ENCODE measurements at places on chromosomes 3 and 15.
A peak's percentile ranks its signal among the peaks of the same experiment; 100 is the strongest.

DNA sequence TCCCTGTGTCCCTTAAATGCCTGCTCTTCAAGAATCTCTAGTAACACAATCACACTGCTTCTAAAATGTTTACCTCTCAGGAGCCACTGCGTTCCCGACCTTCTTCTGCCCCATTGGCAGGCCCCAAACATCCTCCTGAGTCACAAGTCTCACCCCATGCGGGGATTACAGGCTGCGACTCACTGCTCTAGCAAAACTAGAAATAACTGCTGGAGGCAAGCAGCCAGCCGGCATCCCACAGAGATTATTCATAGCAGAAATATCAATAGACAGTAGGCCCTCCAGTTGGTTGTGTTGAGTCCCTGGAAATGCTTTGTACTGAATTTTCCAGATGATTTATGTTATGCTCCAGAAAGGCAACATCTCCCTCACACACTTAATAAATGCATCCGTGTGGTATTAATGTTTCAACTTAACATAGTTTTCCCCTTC is 64.8 kb downstream of the RFTN1 start:
- DNase-seq = peak; percentile 98

DNA sequence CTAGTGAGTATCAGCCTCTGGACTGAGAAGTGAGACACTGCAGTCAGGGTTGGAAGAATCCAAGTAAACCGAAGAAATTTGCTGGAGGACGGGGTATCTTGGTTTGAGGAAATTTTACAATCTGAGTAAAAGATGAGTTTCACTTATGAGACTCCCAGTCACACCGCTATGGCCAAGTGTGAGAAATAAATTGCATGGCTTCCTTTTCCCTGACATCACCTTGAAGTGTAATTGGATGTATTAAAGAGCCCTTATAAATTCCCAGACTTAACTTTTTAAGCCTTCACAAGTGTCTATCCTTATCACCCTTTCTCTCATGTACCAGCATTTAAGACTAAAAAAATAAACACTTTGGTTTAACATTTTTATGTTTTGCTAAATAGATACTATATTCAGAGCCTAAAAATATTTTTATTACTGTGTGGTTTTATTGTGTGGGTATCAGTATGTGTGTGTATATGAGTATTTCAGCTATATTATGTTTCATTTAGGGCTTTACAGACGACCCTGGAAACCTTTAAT is 23.8 kb downstream of the USP3 start:
- DNase-seq = no peak

DNA sequence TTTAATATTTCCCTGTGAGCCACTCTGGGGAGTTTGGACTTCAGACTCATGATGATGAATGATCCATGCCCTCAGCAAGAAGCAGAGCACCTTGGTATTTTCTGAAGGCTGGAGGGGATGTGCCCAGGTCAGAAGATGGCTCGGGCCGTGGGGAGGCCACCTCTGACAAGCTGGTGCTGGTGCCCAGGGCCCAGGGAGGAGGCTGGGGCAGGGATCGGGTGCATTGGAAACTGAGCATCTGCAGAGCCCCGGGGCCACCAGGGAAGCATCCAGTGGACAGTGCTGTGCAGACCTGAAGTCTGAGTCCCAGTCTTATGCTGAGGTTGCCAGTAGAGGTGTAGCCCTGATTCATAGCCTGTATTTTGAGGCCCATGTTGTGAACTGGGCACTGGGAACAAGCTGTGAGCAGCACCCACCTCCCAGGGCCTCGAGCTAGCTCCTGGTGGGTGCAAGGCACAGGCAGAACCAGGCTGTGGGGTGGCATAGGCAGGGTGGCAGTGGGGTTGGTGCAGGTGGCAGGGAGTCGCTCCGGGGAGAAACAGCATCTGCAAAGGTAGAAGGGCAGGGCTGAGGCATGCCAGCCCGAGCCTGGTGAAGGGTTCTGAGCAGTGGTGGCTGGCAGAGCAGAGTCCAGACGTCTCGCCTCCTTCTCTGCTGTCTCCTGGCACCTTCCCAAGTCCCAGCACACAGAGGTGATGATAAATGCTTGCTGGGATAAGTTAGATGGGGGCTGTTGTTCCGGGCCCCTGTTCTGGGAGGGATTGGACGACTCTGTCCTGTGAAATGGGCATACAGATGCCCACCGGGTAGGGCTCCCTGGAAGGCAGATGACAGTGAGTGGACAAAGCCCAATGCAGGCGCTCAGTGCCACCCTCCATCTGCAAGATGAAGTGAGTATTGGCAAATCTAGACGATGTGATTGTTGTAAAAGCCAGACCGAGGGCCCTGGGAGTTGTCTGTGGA is 10.6 kb downstream of the DNAJB8 start:
- no peak for DNase-seq

DNA sequence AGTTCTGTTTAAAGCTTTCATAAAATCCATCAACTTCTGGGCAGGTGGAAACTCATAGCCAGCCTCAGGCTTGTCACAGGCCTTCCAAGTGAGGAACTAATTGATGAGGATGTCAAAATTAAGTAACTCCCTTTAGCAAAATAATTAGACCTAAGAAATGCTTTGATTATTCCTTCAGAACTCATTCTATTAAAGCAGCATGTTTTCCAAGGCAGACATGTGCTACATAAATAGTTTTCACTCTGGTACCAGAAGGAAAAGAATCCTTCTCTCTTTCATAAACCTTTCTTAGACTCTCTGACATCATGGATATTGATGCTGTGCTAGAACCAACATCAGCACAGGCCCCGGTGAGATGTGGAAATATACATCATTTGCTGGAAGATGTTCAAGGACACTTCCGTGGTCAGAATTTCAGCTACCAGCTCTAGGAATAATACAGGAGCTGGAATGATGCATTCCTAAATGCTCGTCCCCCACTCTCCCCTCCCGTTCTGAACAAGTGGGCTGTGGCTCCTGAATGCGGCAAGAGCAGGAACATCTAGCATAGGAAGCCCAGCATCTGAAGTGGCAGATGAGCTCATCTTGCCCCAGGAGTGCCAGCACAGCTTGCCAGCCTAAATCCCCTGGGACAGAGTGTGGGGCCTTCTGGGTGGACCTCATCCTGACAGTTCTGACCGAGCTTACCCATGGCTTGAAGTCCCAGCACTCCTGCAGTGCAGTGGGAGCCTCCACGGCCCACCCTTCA is 82.4 kb downstream of the WWTR1 start:
- DNase-seq = peak; percentile 86

DNA sequence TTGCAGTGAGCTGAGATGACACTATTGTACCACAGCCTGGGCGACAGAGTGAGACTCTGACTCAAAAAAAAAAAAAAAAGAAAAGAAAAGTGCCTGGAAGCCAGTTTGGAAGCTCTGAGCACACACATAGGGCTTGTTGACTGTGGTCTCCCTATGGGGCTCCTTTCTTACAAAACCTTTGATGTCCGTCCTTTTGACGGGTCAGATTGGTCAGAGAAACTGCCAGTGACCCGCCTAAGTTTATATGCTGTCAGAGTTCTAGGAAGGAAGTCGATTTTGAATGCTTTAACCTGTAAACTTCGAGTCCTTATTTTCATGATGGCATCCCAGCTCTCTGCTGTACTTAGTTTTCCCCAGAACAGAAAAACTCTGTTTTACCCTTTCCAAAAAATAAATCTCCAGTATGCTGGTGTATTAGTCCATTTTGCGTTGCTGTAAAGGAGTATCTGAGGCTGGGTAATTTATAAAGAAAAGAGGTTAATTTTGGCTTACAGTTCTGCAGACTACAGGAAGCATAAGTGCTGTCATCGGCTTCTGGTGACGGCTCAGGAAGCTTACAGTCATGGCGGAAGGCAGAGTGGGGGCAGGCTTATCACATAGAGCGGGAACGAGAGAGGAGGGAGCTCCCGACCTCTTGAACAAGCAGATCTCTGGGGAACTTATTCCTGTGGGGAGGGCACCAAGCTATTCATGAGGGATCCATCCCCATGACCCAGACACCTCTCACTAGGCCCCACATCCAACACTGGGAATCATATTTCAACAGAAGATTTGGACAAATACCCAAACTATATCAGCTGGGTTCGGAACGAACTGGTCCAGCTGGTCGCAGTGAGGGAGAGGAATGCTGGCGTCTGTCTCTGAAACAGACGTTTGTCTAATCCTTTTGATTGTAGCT is 72.3 kb downstream of the LMLN start:
- no peak for DNase-seq

DNA sequence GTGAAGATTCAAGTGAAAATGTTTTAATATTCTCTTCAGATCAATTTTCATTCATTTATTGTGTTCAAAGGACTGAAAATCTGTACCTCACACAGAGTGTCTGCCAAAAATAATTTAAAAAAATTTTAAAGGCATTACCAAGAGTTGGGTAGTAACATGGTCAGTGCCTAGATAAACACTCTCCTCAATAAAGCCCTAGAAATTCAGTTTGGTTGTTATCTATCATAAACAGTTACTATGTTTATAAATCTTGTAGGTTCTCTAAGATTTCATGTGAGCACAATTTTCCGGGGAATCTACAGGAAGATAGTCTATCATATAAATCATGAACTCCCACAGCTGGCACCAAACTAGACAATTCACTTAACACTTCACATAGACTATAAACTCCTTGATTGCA is 128.6 kb downstream of the GSK3B start:
- no peak for DNase-seq

DNA sequence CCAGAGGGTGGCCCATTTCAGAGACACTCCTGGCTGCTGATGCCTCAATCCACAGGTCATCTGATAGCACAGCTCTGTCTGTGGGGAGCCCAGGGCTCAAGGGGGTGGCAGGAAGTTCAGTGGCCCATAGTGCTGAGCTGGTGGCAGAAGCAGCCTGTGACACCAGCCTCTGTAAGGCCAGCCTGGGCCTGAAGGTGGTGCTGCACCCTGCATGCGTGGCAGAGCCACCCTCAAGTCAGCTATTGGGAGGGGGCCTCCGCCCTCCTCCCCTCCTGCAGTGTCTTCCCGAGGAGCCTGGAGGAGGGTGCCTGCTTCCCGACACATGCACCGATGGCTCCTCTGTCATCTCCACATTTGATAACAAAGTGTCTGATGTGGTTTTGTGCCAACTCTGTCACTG is 3.0 kb downstream of the PLA1A start:
- DNase-seq = no peak

DNA sequence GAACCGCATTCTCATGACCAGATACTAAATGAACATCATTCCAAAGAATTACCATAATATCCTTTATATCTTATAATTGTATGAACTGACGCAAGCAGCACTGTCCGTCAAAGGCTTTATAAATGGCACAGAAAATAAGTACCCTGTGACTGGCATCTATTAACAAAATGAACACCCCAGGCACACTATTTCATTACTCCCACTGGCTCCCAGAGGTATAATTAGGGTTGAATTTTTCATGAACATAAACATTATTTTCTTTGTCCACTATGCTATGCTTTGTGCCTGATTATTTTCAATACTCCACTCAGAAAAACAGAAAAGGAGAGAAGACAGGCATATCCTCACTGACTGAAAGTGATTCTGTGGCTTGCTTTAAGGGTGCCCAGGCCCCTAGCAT is 71.1 kb downstream of the LYZL4 start:
- no peak for DNase-seq

- no peak for DNase-seq
Measured at GRCh38 chr15:85785887-85786780, 8.6 kb downstream of the KLHL25 start.

- DNase-seq = no peak
Measured at GRCh38 chr3:106529738-106530137, 660.9 kb upstream of the CBLB start.

DNA sequence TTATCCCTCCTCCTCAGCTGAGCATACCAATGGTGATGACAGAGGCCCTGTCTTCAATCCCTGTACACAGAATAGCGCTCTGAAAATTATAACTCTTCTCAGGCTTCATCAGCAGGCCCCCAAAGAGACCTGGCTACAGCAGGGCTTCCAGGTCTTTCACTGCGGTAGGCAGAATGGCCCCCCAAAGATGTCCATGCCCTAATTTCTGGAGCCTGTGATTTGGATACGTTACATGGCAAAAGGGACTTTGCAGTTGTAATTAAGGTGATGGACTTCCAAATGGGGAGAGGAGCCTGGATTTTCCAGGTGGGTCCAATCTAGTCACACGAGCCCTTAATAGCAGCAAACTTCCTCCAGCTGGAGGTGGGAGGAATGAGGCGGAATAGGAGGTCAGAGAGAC is 221.8 kb upstream of the CTDSPL start:
- no peak for DNase-seq
